ENCODE measurements at places on chromosomes 16 and 17. TPM values are rescaled to one million over a fixed set of nuclear protein-coding genes. Genes with fewer than 3 reads are reported as not detected.

The OR1F1 gene
- not detected for total RNA-seq

The TEDC2 gene
- 0.60 TPM for total RNA-seq

The CRYM gene
- total RNA-seq = 116 TPM

The TCAP gene
- 4,137 TPM for total RNA-seq

The ADAMTS18 gene
- total RNA-seq = 0.69 TPM

The MT4 gene
- not detected for total RNA-seq

The FOXO3B gene
- 1.4 TPM for total RNA-seq

The C17orf107 gene
- 1.3 TPM for total RNA-seq

The NTN1 gene
- 9.3 TPM for total RNA-seq

The SYNRG gene
- 29.3 TPM for total RNA-seq

The TBC1D3I gene
- total RNA-seq = not detected

The TSEN54 gene
- total RNA-seq = 4.5 TPM

The KRTAP4-6 gene
- total RNA-seq = not detected

The EMC6 gene
- 24.2 TPM for total RNA-seq

The SCGB1C2 gene
- total RNA-seq = not detected

The OTOP3 gene
- not detected for total RNA-seq

The CHST4 gene
- total RNA-seq = not detected

The OGFOD3 gene
- total RNA-seq = 33.7 TPM

The TBC1D3G gene
- total RNA-seq = not detected

The PDIA2 gene
- total RNA-seq = 9.3 TPM

The KRT36 gene
- not detected for total RNA-seq

The ADAD2 gene
- total RNA-seq = not detected

The CCL1 gene
- not detected for total RNA-seq

Measured in heart left ventricle (tissue), 16 donors.